ENCODE measurements at places on chromosomes 7 and 10.

- no peak for DNase-seq
These were observed 128.8 kb downstream of the PTPN20 start for GRCh38 chr10:47040041-47040491.

- DNase-seq: no peak
These were observed 13.4 kb downstream of the CTBP2 start for GRCh38 chr10:125146791-125147579.

- no peak for DNase-seq
These were observed 187.7 kb upstream of the HGF start for GRCh38 chr7:81957517-81957916.

GRCh38 chr10:43574906-43575305 lies 490 bp upstream of the ZNF239 start:
- DNase-seq: no peak

- no peak for DNase-seq
These were observed 66.2 kb upstream of the CCNY start for GRCh38 chr10:35270100-35270499.

- peak; percentile 15 for DNase-seq
These were observed 24.1 kb upstream of the FAM180A start for GRCh38 chr7:135772639-135773222.

Data from NCI-H524 treated with DMSO at 0.1 percent for 48 hours (cell line).